ENCODE measurements at places on chromosomes 7 and 10.

GRCh38 chr7:112668561-112668960 lies 121.6 kb downstream of the TMEM168 start:
- no peak for DNase-seq

- no peak for DNase-seq
Measured at GRCh38 chr10:102102421-102102820, 17.7 kb downstream of the LDB1 start.

DNA sequence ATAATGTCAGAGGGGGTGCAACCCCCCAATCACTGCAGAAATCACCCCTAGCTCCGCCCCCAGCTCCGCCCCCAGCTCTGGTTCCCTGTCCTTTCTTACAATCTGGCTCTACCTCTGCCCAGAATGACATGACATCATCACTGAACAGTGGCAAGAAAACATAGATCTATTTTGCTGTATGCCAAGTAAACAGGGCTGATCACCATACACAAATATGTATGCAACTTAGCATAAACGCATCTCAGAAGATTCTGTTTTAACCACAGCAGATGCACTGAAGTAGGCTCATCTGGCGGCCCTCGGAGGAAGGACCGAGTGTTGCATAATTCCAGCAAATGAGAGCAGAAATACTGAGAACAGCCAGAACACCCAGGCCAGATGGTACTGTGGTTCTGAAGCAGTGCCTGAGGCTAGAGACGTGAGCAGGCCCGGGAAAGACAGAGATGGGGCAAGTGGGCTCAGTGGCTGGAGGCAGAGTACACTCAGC lies 293.3 kb upstream of the KLF14 start:
- DNase-seq: no peak

DNA sequence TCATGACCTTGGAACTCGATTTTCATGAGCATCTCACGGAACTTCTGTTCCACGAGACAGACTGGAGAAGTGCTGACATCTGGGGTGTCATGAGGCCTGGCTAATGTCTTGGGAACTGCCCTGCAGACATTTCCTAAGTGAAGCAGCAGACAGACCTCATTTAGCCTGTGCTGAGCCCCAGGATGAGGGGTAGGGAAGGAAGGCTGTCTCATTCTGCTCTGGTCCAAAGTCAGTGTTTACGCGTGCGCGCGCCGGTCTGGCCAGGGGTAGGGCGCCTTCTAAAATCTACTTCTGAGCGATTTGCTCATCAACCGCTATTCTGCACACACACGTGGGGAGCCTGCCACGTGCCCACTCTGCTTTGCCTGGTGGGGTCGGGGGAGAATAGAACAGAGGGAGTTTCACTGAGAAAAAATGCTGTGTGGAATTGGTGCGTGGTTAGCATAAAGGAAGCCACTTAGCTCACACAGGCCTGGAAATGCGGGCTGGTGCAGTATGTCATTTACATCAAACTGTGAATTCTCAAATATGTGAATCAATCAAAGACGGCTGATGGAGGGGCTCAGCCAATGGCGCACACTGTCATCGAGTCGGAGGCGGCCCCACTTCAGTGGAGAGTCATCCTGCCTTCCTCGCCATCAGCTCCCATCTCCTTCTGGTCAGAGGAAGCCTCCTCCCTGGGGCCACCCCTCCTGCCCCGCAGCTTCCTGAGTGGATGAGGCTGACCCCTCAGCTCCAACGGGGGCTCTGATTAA lies 335.1 kb downstream of the ADARB2 start:
- no peak for DNase-seq

DNA sequence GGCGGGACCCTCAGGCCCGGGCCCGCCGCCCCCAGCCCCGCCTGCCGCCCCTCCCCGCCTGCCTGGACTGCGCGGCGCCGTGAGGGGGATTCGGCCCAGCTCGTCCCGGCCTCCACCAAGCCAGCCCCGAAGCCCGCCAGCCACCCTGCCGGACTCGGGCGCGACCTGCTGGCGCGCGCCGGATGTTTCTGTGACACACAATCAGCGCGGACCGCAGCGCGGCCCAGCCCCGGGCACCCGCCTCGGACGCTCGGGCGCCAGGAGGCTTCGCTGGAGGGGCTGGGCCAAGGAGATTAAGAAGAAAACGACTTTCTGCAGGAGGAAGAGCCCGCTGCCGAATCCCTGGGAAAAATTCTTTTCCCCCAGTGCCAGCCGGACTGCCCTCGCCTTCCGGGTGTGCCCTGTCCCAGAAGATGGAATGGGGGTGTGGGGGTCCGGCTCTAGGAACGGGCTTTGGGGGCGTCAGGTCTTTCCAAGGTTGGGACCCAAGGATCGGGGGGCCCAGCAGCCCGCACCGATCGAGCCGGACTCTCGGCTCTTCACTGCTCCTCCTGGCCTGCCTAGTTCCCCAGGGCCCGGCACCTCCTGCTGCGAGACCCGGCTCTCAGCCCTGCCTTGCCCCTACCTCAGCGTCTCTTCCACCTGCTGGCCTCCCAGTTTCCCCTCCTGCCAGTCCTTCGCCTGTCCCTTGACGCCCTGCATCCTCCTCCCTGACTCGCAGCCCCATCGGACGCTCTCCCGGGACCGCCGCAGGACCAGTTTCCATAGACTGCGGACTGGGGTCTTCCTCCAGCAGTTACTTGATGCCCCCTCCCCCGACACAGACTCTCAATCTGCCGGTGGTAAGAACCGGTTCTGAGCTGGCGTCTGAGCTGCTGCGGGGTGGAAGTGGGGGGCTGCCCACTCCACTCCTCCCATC lies 82.7 kb downstream of the PAX2 start:
- DNase-seq: no peak

DNA sequence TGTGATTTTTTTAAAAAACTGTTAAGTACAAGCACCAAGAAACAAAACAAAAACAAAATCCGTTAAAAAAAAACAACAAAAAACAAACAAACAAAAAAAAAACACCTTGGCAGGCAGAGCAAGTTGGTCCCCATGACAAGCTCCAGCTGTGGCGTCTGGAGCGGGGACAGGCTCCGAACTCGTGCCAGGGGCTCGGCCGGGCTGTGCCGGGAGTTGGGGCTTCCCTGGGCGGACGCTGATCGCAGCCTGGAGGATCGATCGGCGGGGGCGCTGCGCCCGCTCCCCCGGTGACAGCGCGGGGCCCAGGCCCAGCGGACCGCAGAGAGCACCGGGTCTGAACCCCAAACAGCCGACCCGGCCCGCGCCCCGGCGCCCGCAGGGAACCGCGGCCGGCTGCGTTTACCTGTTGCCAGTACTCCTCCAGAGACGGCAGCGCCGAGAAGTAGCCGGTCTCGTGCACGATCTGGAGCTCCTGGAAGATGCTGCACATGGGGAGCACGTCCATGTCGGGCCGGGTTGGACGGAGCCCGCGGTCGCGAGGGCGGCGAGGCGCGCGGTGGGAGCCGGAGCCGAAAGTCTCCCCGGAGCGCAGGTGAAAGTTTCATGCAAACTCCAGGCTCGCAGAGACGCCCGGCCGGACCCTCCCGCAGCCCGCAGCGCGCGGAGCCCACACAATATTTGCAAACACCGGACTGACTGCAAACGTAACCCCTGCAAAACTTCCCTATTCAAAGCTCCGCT lies at the start of gene KLF6:
KLF6 (minus strand) TSS at position 700 of the 741 bp plus-strand sequence; CDS start at position 505, 195 bp downstream.
- DNase-seq: no peak

DNA sequence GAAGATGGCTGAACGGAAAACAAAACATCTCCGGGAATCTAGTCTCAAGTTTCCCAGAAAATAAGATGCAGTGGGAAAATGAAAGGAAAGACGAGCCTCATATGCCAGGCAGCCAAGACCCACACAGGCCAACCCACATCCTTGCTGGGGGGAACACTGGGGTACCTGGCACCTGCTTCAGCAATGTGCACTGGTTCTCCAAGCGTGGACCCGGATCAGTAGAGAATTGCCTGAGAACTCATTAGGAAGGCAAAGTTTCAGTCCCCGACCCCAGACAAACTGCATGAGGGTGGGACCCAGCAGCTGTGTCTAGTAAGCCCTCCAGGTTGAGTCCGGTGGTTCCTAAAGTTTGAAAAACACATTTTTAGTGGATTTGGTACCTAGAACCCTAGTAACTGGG lies 18.4 kb downstream of the FAM53B start:
- DNase-seq: no peak

DNA sequence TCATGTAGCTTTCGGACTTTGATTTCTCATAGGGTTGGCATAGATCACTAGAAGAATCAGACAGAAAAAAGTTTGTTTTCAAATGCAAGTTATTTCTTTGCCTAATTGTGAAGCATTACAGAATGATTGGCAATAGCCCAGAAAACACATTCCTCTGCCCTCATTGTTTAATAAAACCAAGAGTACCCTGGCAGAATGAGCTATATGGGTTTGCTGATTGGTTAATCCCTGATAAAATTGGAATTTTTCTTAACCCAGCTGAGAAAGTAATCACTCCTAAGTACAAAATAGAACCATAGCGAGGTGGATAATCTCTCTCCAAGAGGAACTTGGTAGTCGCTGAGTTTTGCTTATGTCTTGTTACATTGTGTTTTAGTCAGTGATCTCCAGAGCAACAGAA lies 30.9 kb upstream of the CREB5 start:
- no peak for DNase-seq

DNA sequence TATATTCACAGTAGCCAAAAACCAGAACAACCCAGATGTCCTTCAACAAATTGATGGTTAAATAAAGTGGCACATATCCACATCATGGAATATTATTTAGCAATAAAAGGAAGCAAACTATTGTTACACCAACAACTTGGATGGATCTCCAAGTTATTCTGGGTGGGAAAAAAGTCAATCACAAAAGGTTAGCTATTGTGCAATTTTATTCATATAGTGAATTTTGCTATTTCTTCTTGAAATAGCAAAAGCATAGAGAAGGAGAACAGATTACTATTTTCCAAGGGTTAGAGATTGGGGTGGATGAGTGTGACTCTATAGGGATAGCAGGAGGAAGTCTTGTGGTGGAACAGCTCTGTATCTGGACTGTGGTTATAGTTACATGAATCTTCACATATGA lies 87.0 kb downstream of the PTPN20 start:
- no peak for DNase-seq

DNA sequence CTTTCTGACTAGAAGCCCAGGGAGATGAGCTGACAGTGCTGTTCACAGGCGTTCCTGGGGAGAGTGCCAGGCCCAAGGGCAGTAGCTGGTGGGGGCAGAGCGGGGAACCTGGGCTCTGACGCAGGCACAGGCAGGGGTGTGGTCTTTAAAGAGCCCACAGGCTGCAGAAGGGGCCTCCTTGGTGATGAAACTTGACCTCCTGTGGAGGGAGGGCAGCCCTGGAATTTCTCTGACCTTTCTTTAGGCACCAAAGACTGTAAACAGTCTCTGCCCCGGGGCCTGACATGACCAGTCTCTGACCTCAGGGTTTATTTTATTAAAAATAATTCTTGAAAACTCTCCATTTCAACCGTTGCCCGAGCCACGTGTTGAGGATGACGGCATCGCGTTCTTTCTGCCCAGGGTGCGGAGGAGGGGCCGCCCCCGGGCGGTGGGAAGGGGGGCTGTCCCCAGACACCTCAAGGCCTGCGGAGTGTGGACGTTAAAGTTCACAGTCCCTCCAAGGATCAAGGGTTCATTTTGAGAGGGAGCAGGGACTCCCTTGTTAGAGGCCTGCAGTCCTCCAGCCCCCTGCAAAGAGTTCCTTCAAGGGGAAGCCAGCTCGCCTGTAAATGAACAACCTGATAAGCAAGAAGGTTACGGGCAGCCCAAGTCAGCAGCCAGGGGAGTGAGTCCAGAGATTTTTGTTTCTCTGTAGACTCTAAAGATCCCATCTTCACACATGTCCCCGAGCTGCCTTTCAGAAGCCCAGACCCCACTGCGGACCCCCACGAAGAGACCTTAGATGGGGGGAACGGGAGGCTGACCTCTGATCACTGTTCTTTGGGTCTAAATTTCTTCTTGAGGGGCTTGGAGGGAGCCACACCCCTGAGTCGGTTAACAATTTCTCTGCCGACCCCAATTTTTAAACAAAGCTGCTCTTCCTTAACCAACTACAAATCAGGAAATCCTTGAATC lies 128.9 kb downstream of the VIPR2 start:
- no peak for DNase-seq

DNA sequence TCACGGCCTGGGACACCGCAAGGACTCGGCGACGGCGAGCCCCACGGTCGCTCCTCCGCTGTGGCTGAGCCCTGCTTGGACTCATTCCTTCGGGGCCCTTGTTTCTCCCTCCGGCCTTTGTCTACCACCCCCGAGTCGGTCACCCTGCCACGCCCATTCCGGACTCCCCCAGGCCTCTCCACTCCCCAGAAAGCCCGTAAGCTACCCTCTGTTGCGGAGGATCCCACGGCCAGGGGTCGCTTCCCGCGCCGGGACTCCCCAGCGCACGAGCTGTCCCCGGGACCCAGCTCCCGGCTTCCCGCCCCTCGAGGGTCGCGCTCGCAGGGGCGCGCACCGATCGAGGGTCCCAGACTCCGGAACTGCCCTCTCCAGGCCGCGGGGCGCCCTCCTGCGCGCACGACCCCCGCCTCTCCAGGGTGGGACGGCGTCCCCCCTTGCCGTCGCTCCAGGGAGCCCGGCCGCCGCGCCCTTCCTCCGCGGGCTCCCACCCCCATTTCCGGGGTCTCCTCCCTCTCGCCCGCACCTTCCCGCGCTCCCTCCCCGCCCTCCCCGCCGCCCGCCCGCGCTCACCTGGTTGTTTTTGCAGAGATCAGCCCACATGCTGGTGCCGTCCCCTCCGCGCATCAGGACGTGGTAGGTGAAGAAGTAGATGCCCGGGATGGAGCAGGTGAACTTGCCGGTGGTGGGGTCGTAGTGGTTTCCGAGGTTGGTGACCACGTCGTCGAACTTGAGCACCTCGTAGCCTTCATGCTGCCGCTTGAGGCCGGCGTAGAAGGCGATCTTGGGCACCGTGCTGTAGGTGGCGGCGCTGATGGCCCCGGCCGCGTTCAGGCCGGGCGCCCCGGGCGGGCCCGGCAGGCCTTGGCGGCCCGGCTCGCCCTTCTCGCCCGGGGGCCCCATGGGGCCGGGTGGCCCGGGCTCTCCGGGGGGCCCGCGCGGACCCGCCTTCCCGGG lies 1.5 kb downstream of the C1QL3 start:
- DNase-seq: no peak

DNA sequence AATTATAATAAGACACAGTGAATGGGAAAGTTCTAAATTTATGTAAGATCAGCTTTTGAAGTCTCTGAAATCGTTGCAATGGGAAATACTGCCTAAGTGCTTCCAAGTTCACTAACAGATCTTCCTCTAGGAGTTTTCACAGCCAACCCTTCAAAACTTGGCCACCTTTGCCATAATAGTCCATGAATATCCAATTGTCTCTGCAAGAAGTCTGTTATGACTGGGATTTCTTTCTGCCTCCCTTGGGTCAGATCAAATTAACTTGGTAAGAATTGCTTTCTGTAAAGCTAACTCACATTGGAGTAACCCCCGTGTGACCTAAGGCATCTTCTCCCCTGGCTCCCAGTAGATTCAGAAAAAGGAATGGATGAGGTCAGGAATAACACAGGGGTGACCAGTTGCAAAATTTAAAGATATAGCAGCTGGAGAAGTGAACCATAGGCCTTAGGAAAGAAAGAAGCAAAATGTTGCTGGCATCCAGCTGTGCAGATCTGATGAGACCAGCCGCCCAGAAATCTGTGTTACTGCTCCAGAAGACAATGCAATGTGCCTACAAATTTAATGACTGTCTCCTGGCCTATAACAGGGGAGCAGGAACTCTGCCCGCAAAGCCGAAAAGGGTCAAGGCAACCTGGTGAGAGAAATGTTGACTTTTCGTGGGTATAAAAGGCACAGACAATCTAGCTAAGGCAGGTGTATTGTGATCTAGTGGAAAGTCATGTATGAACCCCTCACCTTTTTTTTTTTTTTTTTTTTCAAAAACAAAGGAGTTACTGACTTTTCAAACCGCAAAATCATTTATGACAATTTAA lies 7.5 kb upstream of the OPTN start:
- DNase-seq: no peak

GRCh38 chr7:17679458-17679857 lies 260.8 kb downstream of the SNX13 start:
- DNase-seq: no peak
